ENCODE measurements at places on chromosomes 6 and 20.

GRCh38 chr6:56156643-56157042 lies 90.7 kb downstream of the COL21A1 start:
- DNase-seq = no peak

- DNase-seq = no peak
These were observed 71.9 kb downstream of the NOL4L start for GRCh38 chr20:32513031-32513866.

- peak; percentile 55 for DNase-seq
These were observed 14.7 kb downstream of the FOXF2 start for GRCh38 chr6:1403851-1404712.

GRCh38 chr20:5748246-5748645 lies 2.0 kb upstream of the SHLD1 start:
- no peak for DNase-seq

DNA sequence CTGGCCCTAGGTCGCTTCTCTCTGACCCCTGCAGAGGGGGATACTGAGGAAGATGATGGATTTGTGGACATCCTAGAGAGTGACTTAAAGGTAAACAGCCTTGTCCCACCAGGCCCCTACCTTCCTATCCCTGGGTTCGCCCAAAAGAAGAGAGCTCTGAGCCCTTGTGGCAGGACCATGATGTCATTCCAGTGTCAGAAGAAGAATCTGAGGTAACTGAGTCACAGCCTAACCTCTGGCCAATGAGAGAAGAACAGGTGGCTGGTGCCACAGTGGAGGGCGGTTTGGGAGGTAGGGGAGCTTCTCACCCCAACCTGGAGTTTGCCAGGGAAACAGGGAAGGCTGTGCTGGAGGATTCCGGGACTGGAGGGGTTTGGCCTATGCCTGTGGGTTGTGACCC lies 5.2 kb downstream of the CDC25B start:
- no peak for DNase-seq

DNA sequence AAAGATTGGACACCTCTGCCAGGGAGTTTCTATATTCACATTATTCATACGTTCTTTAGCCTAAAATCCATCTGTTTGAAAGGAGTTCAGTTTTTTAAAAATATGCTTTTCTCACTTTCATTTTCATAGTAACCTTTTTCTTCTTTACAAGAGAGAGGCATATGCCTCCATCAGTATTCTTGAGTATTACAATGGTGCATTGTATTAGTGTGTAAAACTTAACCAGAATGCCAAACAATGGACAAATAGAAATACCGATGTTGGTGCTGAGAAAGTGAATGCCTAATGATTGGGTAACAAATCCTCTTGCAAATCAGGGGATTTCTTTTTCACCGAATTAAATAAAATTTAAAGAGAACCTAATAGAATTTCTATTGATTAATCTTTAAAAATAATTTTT lies 163.2 kb upstream of the LAMA2 start:
- no peak for DNase-seq

DNA sequence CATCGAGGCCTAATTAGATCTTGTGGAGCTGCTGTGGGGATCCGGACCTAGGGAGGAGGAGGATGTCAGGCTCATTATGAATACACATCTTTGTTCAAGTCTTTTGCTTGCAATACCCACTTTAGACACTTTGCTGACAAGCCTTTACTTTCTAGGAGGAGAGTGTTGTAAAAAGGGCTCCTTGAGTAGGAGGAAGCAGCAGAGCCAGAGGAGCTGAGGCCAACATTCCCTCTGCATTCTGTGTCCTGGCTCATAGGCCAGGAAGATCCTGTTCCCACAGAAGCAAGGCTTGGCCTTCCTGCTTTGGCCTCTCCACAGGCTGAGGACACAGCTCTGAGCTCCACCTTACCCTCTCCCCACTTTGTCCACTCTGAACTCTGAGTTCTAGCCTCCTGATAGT lies 67.1 kb downstream of the TPD52L1 start:
- no peak for DNase-seq

GRCh38 chr6:159506048-159506447 lies 187.0 kb downstream of the SOD2 start:
- no peak for DNase-seq

- DNase-seq = no peak
These were observed 126.5 kb upstream of the NXT1 start for GRCh38 chr20:23223908-23224580.

- no peak for DNase-seq
These were observed 244.6 kb downstream of the GJA1 start for GRCh38 chr6:121680058-121680457.

DNA sequence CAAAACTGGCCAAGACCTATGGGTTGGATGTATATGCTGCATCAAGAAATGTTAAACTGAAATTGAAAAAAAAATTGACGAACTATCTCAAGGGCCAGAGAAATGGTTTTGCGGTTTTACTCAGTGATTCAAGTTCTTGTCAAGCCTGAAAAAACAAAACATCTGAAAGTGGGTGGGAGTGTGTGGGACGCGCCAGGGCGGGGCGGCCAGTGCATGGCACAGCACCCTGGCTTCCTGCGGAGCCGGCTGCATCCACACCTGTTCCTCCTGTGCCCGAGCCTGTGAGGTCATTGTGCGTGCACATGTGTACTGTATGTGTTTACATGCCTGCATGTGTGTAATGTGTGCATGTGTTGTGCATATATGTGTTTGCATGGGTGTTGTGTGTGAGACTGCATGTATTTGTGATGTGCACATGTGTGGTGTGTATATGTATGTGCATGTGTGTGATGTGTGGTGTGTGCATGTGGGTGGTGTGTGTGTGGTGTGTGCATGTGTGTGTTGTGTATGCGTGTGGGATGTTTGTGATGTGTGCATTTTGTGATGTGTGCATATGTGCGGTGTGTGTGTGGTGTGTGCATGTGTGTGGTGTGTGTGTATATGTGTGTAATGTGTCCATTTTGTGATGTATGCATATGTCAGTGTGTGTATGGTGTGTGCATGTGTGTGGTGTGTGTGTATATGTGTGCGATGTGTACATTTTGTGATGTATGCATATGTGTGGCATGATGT lies 59.8 kb downstream of the CDH4 start:
- no peak for DNase-seq

DNA sequence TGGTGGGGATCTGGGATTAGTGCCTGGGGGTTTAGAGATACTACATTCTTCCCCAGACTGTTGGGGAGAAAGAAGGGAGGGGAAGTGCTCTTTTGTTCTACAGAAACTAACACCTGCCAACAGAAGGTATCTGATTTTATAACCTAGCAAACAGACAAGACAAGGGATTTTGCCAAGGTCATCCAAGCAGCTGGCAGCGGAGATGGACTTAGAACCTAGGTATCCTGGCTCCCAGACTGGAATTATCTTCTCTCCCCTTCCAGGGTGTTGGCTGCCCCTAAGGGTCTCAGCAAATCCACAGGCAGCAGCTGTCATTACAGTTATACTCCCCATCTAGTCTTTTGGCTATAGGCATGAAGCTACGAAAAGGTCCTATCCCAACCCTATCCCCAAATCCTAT lies 8.4 kb downstream of the SDC4 start:
- DNase-seq = no peak

DNA sequence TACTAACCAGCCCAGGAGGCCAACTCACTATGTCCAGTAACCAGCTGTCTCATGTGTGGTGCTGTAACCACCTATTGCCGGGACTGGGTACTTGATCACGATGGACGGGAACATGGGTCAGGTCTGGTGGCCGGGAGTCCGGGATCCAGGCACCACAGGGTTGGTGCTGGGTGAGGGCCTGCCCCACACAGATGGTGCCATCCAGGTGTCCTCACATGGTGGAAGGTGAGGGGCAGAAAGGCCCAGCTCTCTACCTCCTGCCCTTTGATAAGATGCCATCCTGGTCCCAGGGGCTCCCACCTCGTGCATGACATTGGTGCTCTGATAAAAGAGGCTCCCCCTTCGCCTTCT lies 116.3 kb downstream of the TAF4 start:
- no peak for DNase-seq

GRCh38 chr20:41031243-41031619 lies 2.6 kb downstream of the TOP1 start:
- no peak for DNase-seq

DNA sequence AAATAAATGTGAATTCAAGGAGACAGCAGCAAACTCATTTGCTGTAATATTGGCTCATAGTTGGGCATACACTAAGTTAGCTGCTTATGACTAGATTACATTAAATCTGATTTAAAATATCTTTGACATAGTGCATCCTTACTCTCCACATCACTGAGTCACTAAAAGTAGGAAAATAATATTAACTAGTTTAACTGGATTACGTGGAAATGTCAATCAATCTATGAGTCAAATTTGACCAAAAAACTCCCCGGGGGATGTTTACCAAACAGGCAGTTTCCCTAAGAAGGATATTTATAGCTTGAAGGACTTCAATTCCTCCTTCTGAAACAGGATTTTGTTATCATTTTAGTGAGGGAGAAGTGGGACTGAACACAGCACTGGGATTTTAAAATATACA lies 366.5 kb downstream of the ESR1 start:
- no peak for DNase-seq

DNA sequence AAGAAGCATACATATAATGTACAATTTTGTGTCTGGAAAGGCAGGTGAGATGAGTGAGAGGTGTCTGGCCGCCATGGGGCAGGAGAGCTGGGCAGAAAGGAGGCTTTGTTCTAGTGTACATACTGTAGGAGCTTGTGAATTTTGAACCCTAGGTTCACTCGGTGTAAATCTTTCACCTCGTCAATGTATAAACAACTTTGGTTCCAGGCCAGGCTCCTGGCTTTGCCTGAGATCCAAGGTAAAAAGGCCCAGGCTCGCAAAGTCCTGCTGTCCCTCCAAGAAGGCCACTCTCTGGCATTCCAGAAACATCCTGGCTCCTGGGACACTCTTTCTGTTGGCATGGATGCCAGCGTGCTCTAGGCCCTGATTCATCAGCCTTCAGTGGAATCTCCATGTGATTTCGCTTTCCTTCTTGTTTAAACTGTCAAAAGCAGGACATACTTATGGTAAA lies 7.1 kb upstream of the SLC22A7 start:
- DNase-seq = no peak

DNA sequence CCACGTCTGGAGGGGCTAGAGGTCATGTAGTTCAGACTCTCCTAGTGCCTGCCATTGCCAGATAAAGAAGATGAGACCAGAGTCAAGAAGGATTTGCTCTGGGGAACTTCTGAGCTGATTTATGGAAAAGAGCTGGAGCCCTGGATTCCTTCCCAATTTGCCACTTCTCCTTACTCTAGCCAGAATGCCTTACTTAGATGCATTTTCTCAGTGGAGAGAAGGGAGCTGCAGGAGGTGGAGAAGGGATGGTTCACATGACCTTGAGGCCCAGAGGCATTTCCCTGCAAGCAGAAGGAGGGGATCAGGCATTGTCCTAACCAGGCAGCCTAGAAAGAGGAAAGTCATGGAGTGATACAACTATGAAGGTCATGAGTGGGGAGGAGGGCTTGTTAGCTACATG lies 122.2 kb downstream of the UNC5CL start:
- DNase-seq = no peak

GRCh38 chr6:8642854-8643253 lies 207.5 kb upstream of the SLC35B3 start:
- no peak for DNase-seq

GRCh38 chr20:19937218-19937617 lies 79.9 kb upstream of the NAA20 start:
- peak; percentile 56 for DNase-seq

DNA sequence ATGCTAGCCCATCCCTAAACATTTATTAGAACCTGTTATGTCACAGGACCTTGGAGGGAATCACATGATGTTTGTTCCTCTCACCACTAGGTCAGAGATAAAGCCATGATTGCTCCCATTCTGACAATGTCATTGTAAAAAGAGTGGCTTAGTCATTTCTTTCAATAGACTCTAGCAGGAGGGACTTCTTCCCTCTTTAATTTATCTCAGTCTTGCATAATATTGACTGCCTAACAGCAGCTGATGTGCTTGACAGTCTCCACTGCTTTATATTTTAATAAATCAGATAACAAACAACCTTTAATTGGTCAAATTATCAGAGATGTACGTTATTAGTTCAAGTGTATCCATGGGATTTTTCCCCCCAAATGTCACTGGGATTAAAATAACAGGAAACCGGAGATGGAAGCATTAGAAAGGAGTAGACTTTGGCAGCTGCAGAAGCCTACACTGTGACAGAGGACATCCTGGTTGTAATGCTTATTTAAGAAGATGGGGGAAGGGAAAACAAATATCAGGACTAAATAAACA lies 39.6 kb downstream of the LAMA4 start:
- peak; percentile 63 for DNase-seq

DNA sequence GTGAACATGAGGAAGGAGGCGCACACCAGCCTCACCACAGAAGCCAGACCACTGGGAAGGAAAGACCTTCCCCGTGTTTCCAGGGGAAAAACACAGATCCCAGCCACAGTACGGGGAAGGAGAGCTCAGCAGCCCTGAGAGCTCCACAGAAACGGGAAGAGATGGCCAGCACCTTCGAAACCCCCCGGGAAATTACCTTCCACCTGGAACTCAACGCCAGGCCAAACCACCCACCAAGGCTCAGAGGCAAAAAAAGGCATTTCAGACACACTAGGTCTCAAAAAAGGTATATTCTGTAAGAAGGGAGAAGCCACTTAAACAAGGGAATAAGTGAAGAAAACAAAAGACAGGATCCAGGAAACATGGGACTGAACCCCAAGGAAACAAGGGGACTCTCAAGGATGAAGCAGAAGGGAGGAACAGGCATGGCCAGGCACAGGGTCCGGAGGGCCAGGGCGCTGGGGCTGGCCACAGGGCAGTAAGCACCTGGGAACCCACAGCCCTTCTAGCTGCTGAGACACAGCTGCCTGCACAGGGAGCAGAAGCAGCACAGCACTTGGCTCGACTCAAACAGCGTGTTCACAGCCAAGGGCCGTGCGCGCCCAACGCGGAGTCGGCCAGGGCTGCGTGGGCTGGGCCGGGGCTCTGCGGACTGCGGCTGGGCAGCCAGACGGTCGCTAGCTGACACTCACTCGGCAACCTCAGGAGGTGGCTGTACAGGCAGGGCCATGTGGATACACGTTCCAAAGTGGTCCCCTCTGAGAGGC lies 44.6 kb downstream of the TAF4 start:
- DNase-seq = no peak

DNA sequence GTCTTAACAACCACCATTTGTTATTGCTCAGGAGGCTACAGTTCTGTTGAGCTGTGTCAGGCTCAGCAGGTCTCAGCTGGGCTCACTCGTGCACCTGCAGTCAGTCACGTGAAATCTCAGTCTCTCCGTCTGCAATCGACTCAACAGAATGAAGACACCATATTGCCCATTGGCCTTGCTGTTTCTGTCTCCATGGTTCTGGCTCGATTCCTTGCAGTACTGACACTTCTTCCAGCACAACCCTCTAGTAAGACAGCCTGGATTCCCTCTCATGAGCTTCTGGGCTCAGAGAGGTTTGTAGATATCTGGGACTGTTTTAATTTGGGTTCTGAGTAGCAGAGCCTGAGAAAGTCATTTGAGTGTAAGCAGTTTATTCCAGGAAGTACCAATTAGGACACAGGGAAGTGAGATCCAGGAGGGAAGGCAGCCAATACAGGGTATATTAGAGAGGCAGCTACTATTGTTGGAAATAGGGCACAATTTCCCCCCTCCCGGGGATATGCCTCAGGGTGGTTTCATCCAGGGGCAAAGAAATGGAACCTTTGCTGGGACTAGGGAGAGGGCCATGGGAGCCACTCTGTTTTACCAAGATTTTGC lies 87.4 kb upstream of the RALGAPA2 start:
- DNase-seq = no peak

Measured in inflammatory macrophage treated with lipopolysaccharide for 1 hour (primary cell).